ENCODE measurements at places on chromosomes 11 and 22.

DNA sequence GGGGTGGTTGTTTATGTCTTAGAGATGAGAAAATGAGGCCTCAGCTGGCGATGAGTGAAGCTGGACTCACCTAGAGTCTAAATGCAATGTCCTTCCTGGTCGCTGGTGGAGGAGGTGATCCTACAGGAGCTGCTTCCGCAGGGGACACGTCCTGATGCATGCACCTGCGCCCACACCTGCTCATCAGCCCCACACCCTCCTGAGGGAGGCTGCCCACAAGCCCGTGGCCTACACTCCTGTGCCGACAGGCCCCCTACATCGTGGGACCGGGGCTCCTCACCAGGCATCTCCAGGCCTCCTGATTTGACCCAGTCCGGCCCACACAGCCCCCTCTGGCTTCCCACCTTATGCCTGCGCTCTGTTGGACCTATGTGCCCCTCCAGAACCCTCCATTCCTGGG lies 857.2 kb downstream of the TBC1D22A start:
- DNase-seq = no peak

DNA sequence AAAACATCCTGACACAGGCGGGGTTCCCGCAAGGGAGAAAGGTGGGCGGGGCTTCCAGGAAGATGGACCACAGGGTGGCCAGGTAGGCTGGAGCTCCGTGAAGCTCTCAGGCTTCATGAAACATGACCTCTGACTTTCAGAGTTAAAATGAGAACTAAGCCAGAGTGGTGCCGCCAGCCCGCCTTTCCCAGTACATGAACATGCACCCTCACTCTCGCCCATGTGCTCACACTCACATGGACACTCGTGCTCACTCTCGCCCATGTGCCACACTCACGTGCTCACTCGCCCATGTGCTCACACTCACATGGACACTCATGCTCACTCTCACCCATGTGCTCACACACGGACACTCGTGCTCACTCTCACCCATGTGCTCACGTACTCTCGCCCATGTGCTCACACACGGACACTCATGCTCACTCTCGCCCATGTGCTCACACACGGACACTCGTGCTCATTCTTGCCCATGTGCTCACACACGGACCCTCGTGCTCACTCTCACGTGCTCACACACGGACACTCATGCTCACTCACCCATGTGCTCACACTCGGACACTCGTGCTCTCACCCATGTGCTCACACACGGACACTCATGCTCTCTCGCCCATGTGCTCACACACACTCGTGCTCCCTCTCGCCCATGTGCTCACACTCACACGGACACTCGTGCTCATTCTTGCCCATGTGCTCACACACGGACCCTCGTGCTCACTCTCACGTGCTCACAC lies 10.0 kb downstream of the RNH1 start:
- DNase-seq = no peak

DNA sequence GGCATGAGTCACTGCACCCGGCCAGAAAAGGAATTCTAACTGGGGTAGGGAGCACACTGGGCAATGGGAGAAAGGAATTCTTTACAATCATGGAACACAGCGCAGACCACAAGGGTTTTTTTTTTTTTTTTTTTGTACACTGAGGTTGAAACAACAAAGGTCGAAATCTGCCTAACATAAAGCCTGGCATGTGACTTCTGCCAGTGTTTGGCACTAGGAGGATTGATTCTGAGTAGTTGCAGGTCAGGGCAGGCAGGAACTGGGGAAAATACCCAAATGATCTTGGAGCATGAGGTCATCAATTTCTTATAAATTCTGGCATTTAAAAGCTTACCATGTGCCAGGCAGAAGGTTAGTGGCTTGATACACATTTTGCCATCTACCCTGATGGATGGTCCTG lies 202.0 kb upstream of the SNX19 start:
- no peak for DNase-seq

DNA sequence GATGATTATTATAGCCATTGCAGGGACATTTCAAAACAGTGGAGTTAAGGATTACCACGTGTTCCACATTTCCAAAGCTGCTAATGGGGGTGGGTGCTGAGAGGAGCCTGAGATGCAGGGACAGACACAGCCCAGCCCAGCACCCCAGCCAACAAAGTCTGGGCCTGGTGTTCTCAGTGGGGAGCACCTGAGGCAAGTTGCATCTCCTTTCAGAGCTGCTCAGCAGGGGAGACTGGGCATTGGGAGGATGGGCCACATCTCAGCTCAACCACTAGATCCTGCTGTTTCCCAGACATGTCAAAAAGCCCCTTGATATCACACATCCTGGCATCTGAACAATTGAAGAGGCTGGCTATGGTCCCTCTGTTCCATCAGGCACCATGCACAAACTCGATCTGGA lies 458.0 kb upstream of the KIRREL3 start:
- no peak for DNase-seq

DNA sequence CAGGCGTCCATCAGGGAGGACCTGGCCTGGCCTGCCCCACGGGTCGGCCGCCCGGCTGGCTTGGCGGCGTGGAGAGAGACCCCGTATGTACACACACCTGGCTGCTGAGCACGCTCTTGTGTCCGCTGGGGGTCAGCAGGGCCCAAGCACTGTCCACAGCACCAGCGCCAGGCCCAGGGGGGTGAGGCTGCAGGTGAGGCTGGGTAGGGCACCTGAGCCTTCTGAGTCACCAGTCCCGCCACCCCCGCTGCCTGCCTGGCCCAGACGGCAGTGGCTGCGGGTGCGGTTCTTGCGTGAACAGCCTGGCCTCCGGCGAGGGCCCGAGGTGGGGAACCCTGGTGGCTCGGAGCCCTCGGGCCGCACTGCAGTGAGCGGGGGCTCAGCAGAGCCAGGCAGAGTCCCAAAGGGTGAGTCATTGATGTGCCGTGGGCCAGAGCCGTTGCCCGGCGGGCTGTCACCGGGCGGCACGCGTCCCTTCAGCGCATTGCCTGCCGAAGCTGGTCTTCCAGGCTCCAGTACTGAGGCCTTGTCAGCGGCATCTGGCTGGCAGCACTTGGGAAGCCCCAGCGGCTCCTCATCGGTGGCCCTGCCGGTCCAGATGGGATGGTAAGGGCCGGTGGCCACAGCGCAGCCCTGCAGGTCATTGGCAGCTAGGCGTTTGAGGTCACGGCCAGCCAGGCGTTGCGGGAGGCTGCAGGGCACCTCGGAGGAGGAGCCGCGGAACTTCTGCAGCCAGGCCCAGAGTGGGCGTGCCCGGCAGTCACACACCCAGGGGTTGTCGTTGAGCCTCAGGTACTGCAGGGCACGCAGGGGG lies 26.3 kb downstream of the RTN4R start:
- DNase-seq = no peak

DNA sequence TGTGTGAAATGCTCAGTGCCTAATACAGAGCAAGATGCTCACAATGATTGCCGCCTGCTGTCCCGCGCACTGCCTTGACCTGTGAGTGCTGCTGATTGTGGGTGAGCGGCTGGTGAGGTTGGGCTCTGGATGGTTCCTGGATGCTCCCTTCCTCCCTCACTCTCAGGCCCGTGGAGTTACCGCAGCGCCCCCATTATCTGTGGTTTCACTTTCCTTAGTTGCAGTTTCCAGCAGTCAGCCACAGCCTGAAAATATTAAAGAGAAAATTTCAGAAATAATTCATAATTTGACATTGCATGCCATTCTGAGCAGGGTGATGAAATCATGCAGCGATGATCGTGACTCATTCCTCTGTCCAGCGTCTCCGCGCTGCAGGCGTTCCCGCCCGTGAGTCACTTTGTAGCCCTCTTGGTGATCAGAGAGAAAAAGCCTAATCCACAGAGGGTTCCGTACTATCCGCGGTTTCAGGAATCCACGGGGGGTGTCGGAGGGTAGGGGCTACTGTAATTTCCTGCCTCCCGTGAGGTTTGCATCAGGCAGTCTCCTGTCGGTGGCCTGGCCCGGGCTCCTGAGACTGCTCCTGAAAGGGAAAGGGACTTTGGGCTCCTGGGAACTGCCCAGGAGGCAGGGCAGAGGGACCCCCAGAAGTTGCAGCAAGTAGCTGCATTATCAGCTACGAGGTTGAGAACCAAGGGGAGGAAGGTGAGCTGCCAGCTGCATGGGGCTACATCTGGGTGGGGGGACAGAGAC lies 10.6 kb downstream of the RPL3 start:
- DNase-seq = no peak

GRCh38 chr11:72209101-72209500 lies 7.5 kb upstream of the FOLR2 start:
- DNase-seq = no peak

GRCh38 chr11:132062541-132062940 lies 692.1 kb downstream of the NTM start:
- no peak for DNase-seq

DNA sequence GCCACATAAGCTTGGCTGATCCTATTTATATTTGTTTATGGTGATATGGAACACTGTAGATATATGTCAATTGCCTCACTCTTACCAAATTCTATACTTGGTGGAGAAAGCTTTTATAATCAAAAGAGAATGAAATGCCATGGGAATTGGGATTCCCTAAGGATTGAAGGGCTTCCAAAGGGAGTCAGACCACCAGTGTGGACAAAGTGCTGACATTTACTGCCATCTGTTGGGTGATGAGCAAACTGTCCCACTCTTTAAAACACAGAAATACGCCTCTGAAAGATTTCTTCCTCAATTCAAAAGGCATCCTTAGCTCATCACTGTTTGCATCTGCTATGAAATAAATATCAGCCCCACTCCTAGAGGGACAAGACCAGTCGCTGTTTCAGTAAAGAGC lies 7.1 kb downstream of the SLC1A2 start:
- no peak for DNase-seq

DNA sequence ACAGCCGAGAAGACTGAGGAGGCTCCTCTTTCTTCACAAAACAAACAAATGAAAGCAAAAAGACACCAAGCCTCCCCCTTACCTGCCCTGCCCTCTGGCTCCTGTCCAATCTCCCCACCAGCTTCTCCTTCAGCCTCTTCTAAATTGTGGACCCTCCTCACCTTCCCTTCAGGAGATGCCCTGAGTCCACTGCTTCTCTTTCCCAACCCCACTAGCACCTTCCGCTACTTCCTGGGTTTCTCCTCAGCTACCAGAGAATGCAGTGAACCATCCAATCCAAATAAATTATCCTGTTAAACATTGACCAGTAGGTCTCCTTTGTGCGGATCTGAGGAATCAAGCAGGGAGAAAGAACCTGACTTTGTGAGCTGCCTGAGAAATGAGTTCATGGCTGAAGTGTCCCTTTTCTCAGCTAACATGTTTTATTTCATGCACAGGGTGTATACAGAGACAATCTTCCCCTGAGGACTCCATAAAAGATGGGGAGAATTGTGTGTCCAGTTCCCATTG lies 63.2 kb upstream of the VPREB1 start:
- no peak for DNase-seq

- no peak for DNase-seq
Observed at GRCh38 chr22:42719133-42719532, 1.5 kb downstream of the A4GALT start.

All from stimulated activated CD4-positive, alpha-beta T cell treated with anti-CD3 and anti-CD28 coated beads, Interleukin-1b, Interleukin-23, amount 100 ng/mL, for 1 hour (primary cell).